DMS53 (cell line): ENCODE measurements at places on chromosomes 4 and X.
A peak's percentile ranks its signal among the peaks of the same experiment; 100 is the strongest.

- DNase-seq, result no peak
Measured at GRCh38 chr4:185108669-185109068, 34.4 kb upstream of the SLC25A4 start.

DNA sequence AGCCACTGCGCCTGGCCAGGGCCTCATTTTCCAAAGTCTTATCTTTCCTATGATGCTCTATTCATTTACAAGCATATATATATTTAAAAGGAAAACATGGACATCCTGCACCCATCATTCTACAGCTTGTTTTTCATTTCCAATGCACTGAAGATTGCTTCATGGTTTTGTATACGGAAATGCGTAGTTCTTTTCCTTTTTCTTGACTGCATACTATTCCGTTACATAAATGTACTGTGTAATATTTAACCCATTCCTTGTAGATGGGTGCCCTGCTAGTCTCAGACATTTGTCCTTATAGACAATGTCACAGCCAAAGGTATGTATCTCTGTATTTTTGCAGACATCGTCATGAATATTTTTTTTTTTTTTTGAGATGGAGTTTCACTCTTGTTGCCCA lies 257.0 kb downstream of the ASMT start:
- DNase-seq, result no peak

GRCh38 chr4:105437637-105438036 lies 36.2 kb downstream of the PPA2 start:
- no peak for DNase-seq

GRCh38 chr4:30770049-30770549 lies 49.9 kb downstream of the PCDH7 start:
- DNase-seq, result no peak

- DNase-seq, result no peak
Measured at GRCh38 chr4:139050446-139050845, 34.9 kb downstream of the NOCT start.

DNA sequence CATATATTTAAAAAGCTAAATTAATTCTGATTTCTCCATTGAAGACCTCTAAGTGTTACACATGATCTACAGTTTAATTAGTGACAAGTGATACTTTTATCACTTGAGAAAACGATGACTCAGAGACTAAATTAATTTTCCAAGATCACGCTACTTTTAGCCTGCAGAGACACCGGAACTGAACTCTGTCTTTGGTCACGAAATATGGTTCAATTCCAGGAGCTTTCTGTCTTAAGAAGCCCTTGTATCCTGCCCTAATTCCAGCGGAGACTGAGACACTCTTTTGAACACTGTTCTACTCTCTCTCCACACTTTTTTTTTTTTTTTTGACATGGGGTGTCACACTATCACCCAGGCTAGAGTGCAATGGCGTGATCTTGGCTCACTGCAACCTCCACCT lies 63.6 kb downstream of the IRF2 start:
- DNase-seq, result no peak

DNA sequence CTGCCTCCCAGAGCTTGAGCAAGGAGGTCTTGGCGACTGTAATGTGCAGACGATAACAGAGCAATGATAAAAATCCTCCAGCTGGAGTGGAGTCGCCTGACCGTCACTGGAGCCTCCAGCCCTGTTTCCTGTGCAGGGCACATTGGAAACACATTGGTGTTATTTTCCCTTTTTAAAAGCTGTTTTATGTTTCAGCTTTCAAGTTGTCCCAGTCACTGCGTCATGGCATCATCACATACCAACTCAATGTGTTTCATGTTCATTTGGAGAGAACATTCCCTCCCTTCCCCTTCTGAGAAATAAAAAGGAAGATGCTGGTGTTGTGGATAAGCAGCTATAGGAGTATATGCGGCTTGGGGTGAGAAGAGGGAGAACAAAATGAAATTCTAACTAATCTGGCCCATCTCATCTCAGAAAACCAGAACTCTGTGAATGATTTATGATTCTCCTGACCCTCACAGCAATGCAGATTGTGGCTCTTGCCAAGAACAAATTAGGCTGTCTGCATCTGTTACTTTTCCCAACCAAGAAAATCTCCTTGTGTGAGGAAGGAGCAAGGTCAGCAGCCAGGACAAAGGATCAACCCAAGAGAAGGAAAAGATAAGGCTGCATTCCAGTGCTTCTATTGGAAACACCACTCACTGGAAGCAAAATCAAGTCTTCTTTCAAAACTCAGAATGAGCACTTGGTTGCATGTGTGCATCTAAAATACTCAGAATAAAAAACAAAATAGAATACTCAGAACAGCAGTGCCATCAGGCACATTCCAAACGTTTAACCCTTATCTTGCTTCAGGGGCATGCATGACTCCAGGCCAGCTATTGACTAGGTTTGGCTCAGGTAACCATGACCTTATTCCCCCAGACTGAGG lies 134.4 kb downstream of the RASL11B start:
- DNase-seq, result no peak

DNA sequence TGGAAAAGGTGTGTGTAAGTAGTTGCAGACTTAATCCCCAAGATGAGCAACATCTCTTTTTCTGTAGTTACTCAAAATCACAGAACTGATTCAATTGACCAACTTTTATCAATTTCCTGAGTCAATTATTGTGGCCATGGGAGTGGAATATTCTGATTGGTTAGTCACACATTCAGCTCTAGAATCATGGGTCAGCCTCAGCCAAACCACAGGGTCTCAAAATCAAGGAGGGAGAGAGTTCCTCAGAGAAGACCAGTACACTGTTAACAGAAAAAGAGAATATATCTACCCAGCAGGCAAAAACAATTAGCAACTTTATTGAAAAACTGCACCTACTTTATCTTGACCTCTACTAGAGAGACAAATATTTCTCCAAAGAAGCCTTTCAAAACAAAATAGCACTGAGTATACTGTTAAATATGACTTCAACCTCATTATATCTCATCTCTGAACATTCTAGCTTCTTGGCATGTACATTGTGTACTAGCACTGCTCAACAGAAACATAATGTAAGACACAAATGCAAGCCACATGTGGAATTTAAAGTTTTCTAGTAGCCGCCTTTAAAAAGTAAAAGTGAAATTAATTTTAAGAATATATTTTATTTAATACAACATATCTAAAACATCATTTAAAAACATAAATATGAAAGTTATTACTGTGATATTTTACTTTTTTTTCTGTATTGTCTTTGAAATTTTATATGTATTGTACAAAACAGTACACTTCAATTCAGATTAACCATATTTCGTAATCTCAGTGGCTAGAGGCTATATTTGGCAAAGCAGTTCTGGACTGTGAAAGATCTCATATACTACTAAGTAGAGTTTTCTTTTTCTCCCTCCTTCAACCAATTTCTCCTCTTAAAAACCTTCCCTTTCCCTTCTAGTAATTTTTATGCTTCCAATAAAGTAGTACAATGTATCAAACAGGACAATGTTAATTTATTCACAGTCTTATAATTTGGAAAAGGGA lies 11.8 kb upstream of the LCORL start:
- DNase-seq, result no peak

DNA sequence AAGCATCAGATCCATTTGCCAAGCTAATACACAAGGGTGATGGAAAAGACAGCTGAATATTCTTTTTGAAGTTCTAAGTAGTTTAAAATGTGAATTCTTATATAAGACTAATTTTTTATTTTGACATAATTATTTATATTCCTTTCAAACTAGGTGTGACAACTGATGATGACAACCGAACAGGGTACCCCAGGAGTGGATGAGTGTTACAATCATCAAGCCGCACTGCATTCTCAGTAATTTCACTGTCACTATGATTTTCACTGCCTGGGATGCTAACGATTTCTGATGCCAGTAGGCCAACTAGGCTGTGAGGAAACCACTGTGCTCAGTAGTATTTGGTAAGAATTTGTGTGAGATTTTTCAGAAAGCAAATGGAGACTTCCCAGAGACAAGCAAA lies 317.5 kb downstream of the ARAP2 start:
- DNase-seq, result no peak

GRCh38 chr4:7430368-7430964 lies 4.3 kb downstream of the PSAPL1 start:
- no peak for DNase-seq

DNA sequence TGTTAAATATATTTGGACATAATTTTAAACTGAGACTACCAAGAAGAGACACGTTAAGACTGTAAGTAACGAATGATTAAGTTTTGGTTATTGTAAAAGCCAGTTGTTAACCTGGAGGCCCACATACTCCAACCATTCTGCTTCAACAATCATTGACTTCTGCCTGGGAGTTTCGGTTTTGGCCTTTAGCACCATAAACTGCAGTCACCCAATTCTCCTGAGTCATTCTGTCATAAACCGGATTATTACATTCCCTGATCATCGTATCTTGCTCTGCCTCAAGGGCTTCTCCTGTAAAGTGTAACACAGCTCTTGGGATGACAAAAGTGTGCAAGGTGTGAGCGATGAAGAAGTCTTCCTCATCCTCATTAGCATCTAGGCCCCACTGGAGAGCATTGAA lies 46.9 kb upstream of the PABPC1L2A start:
- peak; percentile 11 for DNase-seq

GRCh38 chrX:87663421-87663820 lies 145.8 kb downstream of the KLHL4 start:
- no peak for DNase-seq

GRCh38 chr4:181676546-181676945 lies 566.7 kb upstream of the TENM3 start:
- DNase-seq, result no peak

DNA sequence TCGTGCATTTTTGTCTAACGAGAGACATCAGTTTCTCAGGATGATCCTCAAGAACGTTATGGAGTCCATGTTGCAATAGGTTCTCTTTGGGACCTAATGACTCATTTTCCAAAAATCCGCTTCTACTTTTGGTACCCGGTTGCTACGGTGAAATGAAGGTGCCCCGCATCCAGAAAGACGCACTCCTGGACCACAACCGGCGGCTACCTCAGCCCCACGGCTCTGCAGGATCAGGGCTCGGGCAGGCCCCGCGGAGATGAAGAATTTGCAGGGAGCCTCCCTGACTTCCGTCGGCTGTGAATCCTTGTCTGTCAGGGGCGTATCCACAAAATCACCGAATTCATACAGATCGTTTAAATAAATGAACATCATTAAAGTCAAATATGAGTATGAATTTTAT lies 15.6 kb downstream of the GTPBP6 start:
- no peak for DNase-seq

GRCh38 chr4:74408639-74409038 lies 36.3 kb upstream of the AREG start:
- DNase-seq, result no peak

- no peak for DNase-seq
Measured at GRCh38 chrX:53332204-53332603, 50.8 kb upstream of the IQSEC2 start.
